ENCODE measurements at places on chromosomes 6 and 20. TPM values are rescaled to one million over a fixed set of nuclear protein-coding genes. Genes with fewer than 3 reads are reported as not detected.

Gene HLA-DQB1
- total RNA-seq: 28.1 TPM

DNA sequence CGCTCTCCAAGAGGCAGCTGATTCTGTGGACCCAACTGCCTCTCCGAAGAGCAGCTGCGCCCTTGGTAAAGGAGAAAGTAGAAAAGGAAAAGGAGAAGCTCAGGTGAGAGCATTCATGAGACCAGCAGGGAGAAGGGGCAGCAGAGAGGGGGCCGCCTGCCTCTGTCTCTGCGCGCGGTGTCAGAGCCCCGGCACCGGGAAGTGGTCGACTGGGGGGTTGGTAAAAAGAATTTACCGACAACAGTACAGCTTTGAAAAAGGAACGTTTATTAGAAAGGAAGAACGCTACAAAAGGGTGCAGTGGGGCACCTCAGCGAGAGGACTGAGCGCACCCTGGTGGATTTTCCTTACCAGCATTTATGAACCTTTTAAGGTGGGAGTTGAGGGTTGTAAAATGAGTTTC, 61.9 kb downstream of the GPR6 start:
- H3K27ac ChIP-seq: peak overlapping the region; percentile 80
- peak overlapping the region; percentile 68 for H3K4me3 ChIP-seq
- H3K4me1 ChIP-seq: peaks cover 17% of the 10 kb centered on the region
- no peaks in the 10 kb centered on the region for H3K27me3 ChIP-seq
- DNase-seq: peak; percentile 33

DNA sequence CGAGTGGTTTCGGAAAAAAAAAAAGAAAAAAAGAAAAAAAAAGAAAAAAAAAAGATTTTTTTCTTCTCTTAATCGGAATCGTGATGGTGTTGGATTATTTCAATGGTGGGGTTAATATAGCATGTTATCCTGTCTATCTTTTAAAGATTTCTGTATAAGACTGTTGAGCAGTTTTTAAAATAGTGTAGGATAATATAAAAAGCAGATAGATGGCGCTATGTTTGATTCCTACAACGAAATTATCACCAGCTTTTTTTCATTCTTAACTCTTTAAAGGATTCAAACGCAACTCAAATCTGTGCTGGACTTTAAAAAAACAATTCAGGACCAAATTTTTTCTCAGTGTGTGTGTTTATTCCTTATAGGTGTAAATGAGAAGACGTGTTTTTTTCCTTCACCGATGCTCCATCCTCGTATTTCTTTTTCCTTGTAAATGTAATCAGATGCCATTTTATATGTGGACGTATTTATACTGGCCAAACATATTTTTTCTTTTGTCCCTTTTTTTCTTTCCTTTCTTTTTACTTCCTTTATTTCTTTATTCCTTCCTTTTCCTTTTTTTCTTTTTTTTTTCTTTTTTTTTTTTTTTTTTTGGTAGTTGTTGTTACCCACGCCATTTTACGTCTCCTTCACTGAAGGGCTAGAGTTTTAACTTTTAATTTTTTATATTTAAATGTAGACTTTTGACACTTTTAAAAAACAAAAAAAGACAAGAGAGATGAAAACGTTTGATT, 3.6 kb downstream of the SOX4 start:
- H3K4me1 ChIP-seq: peaks cover 19% of the 10 kb centered on the region
- H3K4me3 ChIP-seq: peak overlapping the region; percentile 49
- no peak overlapping the region for H3K27ac ChIP-seq
- no peaks in the 10 kb centered on the region for H3K36me3 ChIP-seq

GRCh38 chr20:63014710-63015109, 7.9 kb upstream of the BHLHE23 start:
- no peak overlapping the region for H3K27ac ChIP-seq
- H3K36me3 ChIP-seq: no peaks in the 10 kb centered on the region
- peaks cover 4% of the 10 kb centered on the region for H3K4me1 ChIP-seq
- H3K4me3 ChIP-seq: no peak overlapping the region

Gene EPPIN
- total RNA-seq: not detected

DNA sequence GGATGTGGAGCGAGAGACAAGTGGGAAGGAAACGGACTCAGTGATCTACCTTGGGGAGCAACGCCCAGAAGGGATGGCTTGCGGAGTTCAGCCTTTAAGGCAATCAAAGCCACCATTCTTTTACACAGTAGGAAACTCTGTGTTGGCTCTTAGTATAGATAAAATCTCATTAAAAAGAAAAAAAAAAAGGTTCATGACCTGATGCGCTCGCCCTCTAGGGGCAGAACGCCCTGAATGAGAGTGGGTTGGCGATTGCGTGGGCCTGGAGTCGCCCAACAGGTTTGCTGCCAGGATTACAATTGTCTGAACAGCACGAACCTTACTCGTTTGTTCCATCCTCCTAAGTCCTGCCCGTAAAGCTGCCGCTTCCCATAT, 1.2 kb downstream of the TPD52L1 start:
- DNase-seq: no peak
- peak overlapping the region; percentile 49 for H3K4me3 ChIP-seq
- H3K36me3 ChIP-seq: no peaks in the 10 kb centered on the region
- H3K4me1 ChIP-seq: peaks cover 3% of the 10 kb centered on the region

- no peaks in the 10 kb centered on the region for H3K36me3 ChIP-seq
- no peaks in the 10 kb centered on the region for H3K27me3 ChIP-seq
- H3K27ac ChIP-seq: no peak overlapping the region
- no peak overlapping the region for H3K4me3 ChIP-seq
- no peaks in the 10 kb centered on the region for H3K4me1 ChIP-seq
Observed at GRCh38 chr20:9331707-9332435, 182.5 kb upstream of the LAMP5 start.

- no peak overlapping the region for H3K27ac ChIP-seq
- peaks cover 2% of the 10 kb centered on the region for H3K36me3 ChIP-seq
- no peaks in the 10 kb centered on the region for H3K4me1 ChIP-seq
Observed at GRCh38 chr20:37758332-37758731, 64.5 kb downstream of the CTNNBL1 start.

Gene SLC22A3
- total RNA-seq: 0.18 TPM
